ENCODE measurements at places on chromosomes 16 and 17. TPM values are rescaled to one million over a fixed set of nuclear protein-coding genes. Genes with fewer than 3 reads are reported as not detected.

GRCh38 chr17:4544951-4545216, 10.3 kb downstream of the MYBBP1A start:
- no peak for DNase-seq

GRCh38 chr17:44970136-44970741, 2.1 kb upstream of the C1QL1 start:
- peak; percentile 65 for DNase-seq

GRCh38 chr16:397736-398332, 835 bp downstream of the NME4 start:
- DNase-seq = peak; percentile 61

The WNK4 gene
- polyA plus RNA-seq = 0.19 TPM

DNA sequence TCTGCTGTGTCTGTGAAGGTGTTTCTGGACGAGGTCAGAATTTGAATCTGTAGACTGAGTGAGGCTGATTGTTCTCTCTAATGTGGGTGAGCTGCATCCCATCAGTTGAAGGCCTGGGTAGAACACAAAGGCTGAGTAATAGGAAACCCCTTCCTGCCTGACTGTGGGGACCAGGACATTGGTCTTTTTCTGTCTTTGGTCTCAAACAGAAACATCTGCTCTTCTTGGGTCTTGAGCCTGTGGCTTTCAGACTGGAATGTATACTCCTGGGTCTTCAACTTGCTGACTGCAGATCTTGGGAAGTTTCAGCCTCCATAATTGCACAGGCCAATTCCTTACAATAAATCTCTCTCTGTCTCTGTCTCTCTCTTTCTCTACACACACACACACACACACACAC, 19.6 kb upstream of the LRRC75A start:
- no peak for DNase-seq
